Activated CD8-positive, alpha-beta memory T cell treated with anti-CD3 and anti-CD28 coated beads for 1 hour (primary cell): ENCODE measurements at places on chromosomes 7 and 10.

GRCh38 chr7:96495751-96496216 lies 173.9 kb upstream of the SLC25A13 start:
- DNase-seq = no peak

DNA sequence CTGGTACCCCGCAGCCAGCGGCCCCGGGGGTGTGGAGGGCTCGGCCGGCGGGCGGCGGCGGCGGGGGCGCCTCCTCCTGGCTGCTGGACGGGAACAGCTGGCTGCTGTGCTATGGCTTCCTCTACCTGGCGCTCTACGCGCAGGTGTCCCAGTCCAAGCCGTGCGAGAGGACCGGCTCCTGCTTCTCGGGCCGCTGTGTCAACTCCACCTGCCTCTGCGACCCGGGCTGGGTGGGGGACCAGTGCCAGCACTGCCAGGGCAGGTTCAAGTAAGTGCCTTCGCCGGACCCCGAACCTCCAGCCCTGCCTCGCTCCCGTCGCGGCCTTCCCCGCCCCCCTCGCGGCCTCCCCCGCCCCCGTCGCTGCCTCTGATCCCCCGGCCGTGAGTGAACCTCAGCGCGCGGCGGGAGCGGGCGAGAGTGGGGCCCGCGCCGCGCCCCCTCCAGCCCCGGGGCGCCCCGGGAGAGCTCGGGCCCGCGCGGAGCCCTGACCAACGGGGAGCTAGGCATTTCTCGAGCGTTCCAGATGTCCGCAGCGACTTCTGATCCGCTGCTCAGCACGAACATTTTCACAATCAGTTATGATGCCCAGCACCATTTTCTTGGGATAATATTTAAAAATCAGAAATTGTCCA lies 727 bp downstream of the ATRNL1 start:
- DNase-seq = no peak

GRCh38 chr7:105354383-105354782 lies 34.3 kb downstream of the SRPK2 start:
- no peak for DNase-seq

DNA sequence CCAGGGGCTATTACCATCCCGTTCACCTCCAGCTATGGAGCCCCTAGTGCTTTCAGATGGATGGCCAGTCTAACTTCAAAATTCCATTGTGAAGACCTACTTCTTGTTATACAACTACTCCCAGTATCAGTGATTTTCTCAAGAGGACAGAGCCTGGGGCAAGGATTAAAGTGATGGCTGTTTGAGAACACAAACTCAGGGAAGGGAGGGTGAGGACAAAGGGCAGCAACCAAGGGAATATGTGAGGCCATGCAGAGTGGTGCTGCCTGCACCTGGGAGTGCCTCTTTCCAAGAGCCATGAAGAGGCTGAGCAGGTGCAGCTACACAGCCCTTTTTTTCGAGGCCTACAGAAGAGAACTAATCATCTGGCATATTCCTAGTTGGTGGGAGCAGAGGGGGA lies 303.5 kb upstream of the BMPER start:
- no peak for DNase-seq

GRCh38 chr7:151080522-151081169 lies at the start of gene FASTK:
TSS of gene FASTK (minus strand) at chr7:151080809. CDS start at chr7:151080766, 43 bp downstream.
- peak; percentile 78 for DNase-seq

DNA sequence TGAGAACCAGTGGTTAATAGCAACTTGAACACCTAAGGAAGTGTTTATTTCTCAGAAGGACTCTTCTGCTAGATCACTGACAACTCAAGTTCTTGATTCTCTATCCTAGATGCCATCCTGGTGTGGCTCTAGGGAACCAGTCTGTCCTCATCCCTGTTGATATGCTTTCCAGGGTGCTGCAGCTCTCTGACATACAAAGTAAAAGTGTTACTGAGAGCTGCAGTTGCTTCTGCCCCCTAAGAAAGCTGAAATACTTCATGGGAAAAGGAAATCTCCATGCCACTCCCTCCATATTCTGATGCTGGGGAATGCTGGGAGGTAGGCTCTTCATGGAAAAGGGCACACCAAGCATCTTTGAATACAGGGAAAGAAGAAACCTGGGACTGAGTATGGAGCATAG lies 168.1 kb downstream of the KLF6 start:
- DNase-seq = no peak

DNA sequence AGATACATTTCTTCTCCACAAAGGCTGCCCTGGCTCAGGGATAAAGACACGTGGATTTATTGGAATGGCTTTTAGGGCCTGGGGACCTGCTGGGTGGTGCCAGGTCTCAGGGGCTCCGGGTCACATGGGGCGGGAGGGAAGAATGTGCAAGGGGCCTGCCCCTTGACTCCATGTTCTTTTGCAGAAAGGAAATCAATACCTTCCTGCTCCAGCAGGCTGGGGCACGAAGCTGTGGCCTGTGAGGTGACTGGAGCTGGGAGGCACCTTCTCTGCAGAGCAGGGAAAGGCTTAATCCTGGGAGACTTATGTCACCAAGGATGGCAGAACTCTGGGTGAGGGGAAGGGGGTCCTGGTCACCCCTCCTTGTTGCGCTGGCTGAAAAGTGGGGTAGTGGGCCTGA lies 42.3 kb upstream of the GNA12 start:
- DNase-seq = no peak

DNA sequence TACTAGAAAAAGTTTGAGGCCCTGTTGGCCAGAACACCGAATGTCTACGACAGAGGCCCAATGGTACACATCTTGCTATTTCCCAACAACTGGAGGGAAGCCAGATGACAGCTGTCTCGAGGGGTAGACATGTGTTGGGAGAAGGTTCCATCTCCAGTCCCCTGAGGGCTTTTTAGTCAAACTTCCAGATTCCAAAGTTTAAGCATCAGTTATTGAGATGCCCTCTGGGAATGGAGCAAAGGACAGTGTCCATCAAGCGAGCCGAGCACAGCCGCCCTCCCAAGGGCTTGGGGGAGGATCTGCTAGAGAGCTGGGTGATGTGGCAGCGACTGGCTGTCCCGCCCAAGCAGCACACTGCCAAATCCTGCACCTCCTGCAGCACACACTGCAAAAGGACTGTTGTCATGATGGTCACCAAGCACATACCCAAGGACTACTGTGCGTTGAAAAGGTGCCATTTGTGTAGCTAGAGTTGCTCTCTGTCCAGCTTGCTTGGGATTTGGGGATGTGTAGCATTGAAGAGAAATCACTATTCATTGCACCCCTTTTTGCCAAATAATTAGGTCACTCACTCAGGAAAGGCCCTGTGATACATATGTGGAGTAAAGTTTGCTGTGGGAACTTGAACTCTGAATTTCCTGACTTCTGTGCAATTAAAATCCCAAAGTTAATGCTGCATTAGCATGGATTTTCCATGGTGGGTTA lies 164.6 kb downstream of the TRIL start:
- no peak for DNase-seq

DNA sequence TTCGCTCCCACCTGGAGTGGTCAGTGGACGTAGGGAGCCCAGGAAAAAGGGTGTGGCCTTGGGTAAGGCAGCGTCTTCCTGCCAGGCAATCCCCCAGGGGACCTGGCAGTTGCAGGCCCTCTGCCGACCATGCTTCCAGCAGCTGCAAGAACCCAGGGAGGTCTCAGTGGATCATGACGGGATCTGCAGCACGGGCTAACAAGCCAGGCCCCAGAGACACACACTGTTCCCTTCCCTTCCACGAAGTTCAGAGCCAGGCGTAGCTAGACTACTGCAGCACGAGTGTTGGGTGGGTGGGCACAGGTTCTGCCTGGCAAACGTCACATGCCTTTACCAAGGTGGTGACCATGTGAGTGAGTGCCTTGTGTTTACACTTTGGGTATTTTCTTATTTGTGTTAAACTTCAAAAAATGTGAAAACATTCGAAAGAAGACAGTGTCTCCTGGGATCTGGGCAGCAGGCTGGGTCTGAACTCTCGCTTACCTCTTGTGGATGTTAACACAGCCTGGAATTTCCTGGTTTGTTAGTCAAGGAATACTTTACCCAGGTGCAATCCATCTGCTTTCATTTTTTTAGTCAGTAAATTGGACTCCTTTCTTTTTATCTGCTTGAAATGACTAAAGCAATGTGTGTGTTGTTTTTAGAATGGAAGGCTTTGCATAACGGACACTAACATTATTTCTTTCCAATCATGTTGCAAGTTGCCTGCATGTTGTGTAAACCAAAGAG lies 48.2 kb upstream of the VIPR2 start:
- no peak for DNase-seq

DNA sequence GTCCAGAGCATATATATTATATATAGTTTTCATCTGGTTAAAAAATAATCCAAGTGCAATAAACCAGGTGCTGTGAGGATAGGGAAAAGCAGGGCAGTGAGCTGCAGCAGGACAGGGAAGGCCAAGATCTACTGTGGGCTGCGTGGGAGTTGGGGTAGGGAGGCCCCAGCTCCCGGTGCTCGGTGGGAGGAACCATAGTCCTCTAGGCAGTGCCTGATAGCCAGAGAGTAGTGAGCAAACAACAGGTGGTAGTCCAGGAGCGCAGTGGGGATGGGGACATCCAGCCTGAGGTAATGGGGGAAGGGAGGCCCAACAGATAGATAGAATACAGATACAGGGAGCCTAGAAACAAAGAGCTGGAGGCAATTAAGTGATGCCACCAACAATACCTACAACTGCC lies 4.1 kb upstream of the BMPR1A start:
- no peak for DNase-seq

DNA sequence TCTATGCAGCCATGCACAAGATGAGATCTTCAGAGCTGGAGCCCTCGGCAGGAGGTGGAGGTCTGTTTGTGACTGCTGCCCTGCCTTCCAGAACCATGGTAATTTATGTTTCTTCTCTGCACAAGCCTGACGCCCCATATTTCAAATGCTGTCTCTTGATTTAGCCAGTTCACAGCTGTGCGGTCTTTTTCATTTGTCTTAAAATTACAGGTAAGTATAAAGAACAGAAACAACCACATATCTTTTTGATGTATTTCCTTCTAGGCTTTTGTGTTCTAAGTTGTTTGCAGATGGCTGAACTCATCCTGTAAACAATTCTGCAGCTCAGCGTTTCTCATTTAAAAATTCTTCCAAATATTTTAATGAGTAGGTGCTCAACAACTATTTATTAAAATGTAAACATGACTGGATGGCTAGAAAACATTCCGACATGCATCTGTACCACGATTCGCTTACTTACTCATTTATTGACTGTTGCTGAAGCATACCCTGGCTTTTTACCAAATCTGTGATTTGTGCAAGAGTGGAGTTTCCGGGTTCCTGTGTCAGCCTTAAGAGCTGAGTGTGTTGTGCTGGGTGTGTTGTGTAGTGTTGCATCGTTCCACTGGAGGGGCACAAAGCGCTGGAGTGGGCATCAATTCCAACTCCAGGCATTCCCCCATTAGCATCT lies 58.9 kb downstream of the PIP4K2A start:
- no peak for DNase-seq

DNA sequence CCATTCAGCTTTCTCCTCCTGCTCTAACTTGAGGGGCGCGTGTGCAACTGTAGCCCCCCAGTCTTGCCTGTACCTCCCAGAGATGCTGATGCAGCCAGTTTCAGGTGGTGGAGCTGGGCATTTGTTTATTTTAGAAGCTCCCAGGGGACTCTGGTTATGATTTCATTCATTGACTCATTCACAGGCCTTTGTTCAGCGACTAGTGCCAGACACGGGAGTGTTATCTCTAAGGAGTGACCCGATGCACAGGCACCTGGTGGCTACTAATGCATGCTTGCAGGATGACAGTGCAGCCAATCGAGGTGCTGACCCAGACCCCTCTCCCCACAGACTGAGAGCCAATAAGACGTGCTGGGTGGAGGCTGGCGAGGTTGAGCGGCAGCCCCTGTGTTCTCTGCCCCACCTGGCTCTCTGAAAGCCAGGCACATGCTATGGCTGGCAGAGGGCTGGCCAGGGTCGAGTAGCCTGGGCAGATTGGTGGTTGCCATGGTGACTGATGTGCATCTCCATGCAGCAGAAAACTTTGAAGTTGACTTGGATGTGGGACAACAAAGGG lies 19.7 kb upstream of the SLC18A2 start:
- DNase-seq = no peak

GRCh38 chr7:157886711-157887110 lies 549.9 kb downstream of the DNAJB6 start:
- no peak for DNase-seq

DNA sequence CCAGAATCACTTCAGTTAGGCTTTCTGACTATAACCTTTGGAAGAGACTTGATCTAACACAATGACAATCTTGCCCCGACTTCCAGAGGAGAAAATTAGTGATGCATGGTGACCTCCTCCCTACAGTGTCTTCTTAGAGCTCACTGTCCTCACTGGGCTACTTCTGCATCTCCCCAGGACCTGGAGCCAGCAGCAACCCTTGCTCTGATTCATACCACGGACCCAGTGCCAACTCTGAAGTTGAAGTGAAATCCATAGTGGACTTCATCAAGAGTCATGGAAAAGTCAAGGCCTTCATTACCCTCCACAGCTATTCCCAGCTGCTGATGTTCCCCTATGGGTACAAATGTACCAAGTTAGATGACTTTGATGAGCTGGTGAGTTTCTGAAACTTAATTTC lies 12.6 kb downstream of the CPA2 start:
- DNase-seq = no peak

- no peak for DNase-seq
These were observed 47.3 kb downstream of the PROSER2 start for GRCh38 chr10:11870461-11870780.

DNA sequence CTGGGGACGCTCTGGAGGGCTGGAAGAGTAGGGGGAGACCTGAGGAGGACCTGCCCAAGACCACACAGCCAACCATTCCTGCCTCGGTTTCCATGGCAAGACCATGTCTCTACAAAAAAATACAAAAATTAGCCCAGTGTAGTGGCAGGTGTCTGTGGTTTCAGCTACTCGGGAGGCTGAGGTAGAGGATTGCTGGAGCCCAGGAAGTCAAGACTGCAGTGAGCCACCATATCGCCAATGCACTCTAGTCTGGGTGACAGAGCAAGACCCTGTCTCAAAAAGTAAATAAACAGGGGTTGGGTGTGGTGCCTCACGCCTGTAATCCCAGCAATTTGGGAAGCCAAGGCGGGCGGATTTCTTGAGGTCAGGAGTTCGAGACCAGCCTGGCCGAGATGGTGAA lies 48.7 kb downstream of the CLIP2 start:
- DNase-seq = no peak

GRCh38 chr10:33556620-33557019 lies 222.2 kb upstream of the NRP1 start:
- no peak for DNase-seq

DNA sequence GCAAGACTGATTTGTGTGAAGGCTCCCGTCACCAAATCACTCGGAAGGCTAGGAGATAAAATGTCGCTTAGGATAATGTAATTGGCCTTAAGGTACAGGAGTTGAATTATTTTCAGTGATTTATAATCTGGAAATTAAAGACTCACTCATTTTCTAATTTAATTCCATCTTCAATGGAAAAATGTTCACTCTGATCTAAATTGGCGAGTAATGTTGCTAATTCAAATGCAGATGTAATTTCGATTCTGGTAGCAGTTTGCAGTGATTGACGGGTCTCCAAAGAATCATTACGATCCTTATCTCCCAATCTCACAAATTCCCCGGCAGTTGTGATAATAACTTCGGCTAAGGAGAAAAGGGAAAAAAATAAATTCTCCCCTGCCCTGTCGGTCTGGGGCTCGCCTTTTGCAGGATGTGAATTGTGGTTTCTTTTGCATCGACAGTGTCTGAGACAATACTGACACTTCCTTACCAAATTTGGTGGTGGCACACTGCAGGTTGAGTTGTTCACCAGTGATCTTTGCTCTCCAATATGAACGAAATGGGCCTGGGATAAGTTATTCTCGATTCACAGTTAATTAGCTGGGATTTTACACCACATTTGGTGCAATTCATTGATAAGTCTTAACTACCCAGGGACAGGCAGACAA lies 215.1 kb upstream of the GPR26 start:
- DNase-seq = no peak

- no peak for DNase-seq
These were observed 637.2 kb downstream of the INHBA start for GRCh38 chr7:41065663-41066062.
